Esophagus squamous epithelium (tissue), 5 donors: ENCODE measurements at places on chromosomes 6 and 20.

DNA sequence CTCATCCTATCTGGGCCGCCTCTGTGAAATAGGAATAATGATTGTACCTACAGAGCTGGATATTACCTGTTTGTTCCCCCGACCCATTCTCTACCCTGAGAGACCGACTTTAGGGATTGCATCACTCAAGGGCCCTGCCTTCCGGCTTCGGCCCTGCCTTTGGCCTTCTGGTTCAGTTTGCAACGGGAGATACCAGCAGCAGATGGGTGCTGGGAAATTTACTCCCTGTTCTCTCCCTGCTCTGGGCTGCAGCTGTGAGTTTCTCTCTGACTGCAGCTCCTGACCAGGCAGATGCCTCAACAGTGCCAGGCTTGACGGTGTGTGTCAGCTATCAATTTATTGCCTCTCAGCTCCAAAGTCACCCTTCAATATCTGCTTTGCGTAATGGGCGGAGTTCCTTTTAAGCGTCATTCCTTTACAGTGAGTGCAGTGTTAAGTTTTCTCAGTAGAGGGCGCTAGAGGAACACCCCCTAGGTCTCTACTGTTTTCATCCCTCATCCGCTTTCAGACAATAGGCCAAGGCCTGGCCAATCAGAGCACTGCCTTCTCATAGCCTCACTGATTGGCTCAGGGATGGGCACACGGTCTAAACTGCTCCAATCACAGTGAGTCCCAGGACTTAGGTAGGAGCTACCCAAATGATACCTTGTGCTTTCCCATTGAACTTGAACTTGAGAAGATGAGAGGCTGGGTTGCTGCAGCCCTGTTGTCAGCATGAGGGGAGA is 30.0 kb downstream of the KCNG1 start:
- DNase-seq = no peak

GRCh38 chr6:32947552-32948465 is 5.1 kb downstream of the HLA-DMA start:
- no peak for DNase-seq

- DNase-seq = no peak
These were observed 73.6 kb downstream of the SLX4IP start for GRCh38 chr20:10508468-10509251.

DNA sequence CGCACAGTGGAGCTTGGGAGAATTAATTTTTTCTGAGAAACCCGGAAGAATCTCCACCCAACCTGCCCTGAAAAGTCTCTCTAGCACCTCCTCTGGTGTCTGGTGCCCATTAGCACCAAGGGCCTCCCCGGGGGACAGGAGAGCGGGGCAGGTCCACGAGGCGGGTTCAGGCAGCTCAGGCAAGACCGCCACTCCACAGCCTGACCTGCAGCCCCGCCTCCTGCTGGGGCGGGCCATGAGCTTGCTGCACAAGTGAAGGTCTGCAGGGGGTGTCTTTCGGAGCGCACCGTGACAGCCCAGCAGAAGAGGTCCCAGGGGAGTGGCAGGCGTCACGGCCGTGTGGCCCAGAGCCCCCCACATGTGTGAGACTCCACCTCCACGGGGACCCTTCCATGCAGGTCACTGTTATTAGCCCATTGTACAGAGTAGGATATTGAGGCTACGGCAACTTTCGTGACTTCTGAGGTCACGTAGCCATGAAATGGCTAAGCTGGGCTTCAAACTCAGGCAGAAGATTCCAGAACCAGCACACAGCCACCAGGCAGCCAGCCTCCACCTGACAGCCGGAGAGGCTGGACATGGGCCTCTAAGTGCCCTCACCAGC is 63.9 kb upstream of the SLCO4A1 start:
- no peak for DNase-seq
